ENCODE measurements at places on chromosomes 12 and 14. TPM values are rescaled to one million over a fixed set of nuclear protein-coding genes. Genes with fewer than 3 reads are reported as not detected.

GRCh38 chr12:53425515-53426150, 2.0 kb downstream of the AMHR2 start:
- no peak for DNase-seq

GRCh38 chr12:19707948-19708409, 268.7 kb downstream of the AEBP2 start:
- no peak for DNase-seq

DNA sequence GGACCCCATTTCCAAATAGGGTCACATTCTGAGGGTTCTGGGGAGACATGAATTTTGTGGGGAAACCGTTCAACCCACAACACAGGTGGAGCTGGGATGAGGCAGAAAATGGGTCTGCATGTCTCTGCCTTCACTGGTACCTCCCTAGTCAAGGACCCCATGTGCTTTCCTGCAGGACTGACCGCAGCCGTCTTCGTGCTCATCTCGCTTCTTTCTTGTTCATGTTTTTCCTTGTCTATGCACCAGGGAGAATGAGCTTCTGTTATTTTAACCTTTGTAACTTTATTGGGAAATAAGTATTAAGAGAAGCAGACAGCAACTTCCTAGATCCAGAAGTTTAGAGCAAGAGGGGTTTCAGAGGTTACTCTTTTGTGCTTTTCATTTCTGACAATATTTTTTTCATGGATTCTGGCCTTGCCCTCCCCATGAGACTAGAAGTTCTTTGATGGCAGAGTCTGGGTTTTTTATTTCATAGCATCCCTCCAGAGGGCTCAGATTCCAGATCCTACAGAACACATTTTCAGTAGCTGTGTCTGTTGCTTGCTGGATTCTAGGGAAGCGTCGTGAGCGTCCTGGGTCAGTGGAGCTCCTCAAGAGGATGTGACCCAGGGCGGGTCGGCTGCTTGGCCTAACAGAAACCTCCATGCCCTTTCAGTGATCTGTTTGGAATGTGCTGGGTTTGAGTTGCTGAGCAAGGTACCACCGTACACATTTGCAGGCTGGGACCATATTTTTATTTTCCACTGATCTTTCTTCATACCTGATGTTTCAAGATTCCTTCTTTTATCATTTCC, 104.2 kb downstream of the ADGRD1 start:
- DNase-seq, result peak; percentile 16

DNA sequence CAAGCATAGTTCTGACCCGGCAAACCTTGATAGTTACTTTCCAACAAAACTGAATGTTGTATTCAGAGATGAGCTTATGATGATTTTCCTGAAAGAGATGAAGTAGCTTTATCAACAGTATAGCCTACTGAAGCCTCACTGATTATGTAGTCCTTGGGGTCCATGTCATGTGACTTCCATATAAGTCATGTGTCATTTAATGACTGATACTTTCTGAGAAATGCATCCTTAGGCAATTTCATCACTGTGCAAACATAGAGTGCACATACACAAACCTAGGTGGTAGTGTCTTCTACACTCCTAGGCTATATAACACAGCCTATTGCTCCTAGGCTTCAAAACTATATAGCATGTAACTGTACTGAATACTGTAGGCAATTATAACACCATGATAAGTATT, 28.5 kb upstream of the TUBA1C start:
- DNase-seq, result no peak

- DNase-seq, result no peak
These were observed 32.5 kb upstream of the PARP11 start for GRCh38 chr12:3905664-3906063.

DNA sequence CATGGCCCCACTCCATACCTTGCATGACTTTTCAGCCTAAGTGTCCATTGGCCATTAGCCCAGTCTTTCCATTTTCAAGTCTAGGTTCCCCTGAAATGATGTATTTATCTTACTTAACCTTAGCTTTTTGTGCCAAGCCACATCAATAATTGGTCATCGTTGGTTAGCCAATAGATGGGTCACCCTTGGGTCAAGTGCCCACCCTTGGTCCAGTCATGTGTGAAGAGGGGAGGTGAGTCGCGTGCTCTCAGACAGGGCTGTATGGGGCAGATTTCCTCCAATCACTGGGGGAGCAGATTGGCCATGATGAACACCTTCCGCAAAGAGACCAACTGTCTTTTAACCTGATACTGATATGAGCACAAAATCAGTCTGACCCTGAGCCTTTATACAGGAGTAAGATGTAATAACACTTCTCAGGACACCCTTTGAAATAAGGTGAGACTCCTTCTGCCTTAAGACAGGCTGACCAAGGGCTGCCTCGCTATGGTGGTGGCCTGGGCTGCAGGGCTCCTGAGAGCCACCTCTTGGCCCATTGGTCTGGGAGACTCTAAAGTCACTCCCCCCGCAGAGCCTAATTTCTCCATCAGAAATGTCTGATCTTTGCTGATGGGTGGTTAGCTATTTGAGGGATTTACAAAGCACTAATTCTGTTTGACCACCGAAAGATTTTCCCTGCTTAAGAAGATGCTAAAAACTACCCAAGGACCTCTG, 143.2 kb downstream of the ZFP36L1 start:
- DNase-seq, result no peak

DNA sequence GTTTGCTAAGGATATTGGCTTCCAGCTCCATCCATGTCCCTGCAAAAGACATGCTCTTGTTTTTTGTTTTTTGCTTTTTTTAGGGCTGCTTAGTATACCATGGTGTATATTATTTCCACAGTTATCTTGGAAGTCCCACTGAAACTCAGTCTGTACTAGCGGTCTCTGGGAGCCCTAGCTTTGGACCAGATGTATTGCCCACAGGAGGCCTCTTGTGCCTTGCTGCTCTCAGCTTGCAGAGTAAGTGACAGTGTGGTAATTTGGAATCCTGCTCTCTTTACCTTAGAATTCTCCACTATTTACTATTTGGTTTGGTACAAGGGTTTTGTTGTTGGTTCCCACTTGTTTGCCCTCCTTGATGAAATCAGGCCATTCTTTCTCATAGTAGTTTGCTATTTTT, 1022.9 kb downstream of the LRFN5 start:
- no peak for DNase-seq

GRCh38 chr14:81329640-81330381, 70.3 kb downstream of the STON2 start:
- no peak for DNase-seq

DNA sequence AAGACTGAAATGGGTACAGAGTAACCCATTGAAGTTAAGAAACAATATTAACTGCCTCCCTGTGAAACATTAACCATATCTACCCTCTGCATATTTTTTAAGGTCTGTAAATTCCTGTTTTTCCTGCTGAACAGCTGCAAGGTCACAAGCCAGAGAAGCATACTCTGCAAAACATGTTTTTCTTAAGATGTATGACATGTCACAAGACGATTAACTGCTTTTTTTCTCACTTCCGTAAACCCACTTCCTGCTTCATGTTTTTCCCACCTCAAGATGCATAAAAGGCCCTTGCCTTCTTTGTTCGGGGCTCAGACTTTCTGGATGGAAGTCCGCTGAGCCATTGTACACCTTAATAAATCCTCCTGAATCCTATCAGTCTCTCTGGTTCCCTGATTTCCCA, 504.7 kb upstream of the MIS18BP1 start:
- DNase-seq, result no peak

DNA sequence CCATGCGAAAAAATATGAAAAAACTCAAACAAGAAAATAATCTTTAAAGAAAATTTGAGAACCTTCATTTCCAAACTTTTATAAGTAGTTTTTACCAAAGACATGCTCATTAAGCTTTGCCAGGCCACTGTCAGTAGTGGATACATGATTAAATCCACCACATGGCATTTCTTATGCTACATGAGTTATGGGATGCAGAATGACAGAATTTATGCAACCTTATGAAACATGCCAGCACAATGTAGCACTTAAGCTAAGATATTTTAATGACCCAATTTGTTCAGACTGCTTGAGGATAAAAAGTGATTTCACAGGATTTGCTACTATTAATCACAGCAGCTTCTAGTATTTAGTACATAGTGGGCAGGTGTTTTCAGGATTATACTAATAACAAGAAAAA, 123.3 kb downstream of the ATP23 start:
- no peak for DNase-seq

GRCh38 chr12:49730568-49731101, 10.7 kb upstream of the TMBIM6 start:
- no peak for DNase-seq

DNA sequence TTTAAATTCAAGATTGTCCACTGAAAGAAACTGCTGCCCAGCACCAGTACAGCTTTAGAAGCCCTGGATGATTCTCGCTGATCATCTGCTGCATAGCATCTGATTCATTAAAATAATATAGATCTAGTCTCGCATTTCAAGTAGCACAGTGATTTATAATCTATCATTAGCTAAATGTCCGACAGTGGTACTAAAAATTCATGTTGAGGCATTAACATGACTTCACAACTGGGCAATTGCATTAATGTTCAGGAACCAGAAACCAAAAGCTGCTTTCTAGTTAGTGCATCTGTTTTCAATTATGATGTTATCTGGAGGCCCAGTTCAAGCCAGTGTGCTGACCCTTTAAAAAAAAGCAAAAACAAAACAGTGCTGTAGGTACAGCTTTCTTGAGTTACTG, 1987.2 kb upstream of the SEL1L start:
- DNase-seq, result no peak

GRCh38 chr12:31929027-31929526, 30.1 kb upstream of the RESF1 start:
- DNase-seq, result no peak

DNA sequence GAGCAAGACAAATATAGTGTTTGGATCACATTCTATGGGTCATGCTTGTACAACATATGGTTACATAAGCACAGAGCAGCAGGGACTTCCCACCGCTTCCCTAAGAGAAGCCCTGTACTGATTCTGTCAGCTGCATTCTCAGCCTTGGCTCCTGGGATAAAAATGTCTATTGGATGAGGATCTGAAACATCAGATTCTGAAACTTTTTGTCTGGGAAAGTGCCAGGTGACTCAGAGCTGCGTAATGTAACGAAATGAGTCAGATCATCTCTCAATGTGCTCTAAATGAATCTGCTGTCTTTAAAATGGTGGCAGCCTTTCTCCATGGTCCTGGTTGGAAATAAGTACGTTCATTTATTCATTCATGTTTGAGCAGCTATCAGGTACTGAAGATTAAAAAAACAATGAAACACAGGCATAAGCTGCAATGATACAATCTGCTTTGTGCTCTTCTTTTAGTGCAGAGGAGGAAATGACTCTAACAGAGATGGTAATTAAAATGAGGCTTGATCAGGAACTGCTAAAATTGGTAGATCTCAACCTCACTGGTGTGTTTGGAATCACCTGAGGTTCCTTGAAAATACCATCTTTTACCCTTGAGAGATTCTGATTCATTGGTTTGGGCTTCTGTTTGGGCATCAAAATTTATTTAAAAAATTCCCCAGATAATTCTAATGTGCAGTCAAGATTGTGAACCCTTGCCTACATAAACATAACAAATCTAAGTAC, 99.1 kb upstream of the NAP1L1 start:
- DNase-seq, result peak; percentile 5

GRCh38 chr12:65998536-65999530, 131.7 kb downstream of the LLPH start:
- DNase-seq, result no peak

- no peak for DNase-seq
These were observed 5.2 kb upstream of the PRH1 start for GRCh38 chr12:10889226-10889625.

- DNase-seq, result no peak
These were observed 979.4 kb downstream of the GALC start for GRCh38 chr14:87013583-87013982.

- no peak for DNase-seq
These were observed 23.2 kb downstream of the BORCS5 start for GRCh38 chr12:12379831-12380730.

GRCh38 chr14:103492156-103492925, 30.3 kb downstream of the CKB start:
- DNase-seq, result no peak

GRCh38 chr12:42828836-42829235, 239.3 kb upstream of the PRICKLE1 start:
- DNase-seq, result no peak

GRCh38 chr12:121086781-121087295, 45.8 kb upstream of the P2RX7 start:
- DNase-seq, result no peak

GRCh38 chr14:99684410-99684934, 374 bp downstream of the CYP46A1 start:
- DNase-seq, result no peak

DNA sequence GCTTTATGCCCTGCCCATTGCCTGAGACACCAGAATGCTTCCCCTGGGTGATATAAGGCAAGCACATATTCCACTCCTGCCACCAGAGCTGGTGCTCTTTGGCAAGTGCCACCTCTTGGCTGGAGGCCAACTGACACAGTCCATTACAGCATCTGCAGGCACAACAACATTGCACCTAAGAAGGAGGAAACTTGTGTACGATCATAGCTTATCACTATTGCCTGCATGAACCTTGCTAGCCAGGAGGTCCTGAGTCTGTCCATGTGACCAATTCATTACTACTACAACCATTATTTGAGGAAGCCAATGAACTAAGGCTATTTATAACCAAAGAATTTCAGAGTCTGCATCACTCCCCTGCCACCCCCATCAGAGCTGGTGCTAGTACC, 119.8 kb upstream of the SCAF11 start:
- DNase-seq, result peak; percentile 19

GRCh38 chr12:47110718-47111391, 31.1 kb upstream of the AMIGO2 start:
- no peak for DNase-seq

DNA sequence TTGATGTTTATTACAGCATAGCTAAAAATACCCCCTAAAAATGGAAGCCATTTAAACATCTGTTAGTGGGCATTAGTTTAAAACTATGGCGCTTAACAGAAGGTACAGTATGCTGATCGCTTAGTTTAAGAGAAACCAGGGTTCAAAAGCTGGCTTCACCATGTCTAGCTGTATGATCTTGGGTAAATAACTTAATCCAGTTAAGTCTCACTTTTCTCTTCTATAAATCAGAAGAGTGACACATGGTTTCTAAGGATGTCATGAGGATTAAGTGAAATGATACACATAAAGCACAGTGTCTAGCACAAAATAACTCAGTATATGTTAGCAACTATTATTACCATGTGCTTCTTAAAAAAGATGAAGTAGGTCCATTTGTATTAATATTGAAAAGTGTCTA, 38.7 kb downstream of the STK38L start:
- DNase-seq, result no peak

- no peak for DNase-seq
These were observed 75.9 kb upstream of the AMIGO2 start for GRCh38 chr12:47155457-47156166.

DIP2B gene
- 3.0 TPM for polyA plus RNA-seq

TPPP2 gene
- 0.75 TPM for polyA plus RNA-seq

OR4K17 gene
- polyA plus RNA-seq, result not detected

KRT6C gene
- 0.06 TPM for polyA plus RNA-seq

IPO4 gene
- polyA plus RNA-seq, result 4.4 TPM

RNASE11 gene
- not detected for polyA plus RNA-seq

A2M gene
- 194 TPM for polyA plus RNA-seq

NOP9 gene
- 10.8 TPM for polyA plus RNA-seq

ZC2HC1C gene
- polyA plus RNA-seq, result 14.6 TPM

TMEM117 gene
- 4.0 TPM for polyA plus RNA-seq

HECTD1 gene
- 49.5 TPM for polyA plus RNA-seq

MORN3 gene
- polyA plus RNA-seq, result 0.15 TPM

A2ML1 gene
- not detected for polyA plus RNA-seq

Measured in heart right ventricle (tissue), 16 donors.